ENCODE measurements at places on chromosomes 11 and 22.
A peak's percentile ranks its signal among the peaks of the same experiment; 100 is the strongest.

- DNase-seq, result no peak
Observed at GRCh38 chr11:117855186-117855845, 21.1 kb downstream of the FXYD6 start.

- no peak for DNase-seq
Observed at GRCh38 chr11:112611771-112612170, 349.4 kb upstream of the NCAM1 start.

GRCh38 chr11:46407635-46408034 lies 16.1 kb upstream of the CHRM4 start:
- DNase-seq, result no peak

DNA sequence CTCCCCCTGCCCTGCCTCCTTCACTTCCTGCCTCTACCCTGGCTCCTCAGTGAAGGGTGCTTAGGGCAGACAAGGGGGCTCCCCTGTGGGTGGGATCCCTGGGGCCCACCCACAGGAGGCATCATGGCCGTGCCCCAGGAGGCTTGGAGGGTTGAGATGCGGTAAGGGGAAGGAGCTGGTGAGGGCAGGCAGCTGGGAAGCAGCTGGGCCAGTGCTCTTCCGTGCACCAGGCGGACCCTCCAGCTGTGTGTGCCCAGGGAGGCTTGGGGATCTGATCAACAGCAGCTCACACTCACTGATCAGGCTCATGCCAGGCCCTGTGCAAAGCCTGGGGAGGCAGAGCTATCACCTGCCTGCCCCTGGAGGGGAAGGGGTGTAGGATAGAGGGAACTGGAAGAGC lies 59.3 kb upstream of the TTLL12 start:
- DNase-seq, result no peak

DNA sequence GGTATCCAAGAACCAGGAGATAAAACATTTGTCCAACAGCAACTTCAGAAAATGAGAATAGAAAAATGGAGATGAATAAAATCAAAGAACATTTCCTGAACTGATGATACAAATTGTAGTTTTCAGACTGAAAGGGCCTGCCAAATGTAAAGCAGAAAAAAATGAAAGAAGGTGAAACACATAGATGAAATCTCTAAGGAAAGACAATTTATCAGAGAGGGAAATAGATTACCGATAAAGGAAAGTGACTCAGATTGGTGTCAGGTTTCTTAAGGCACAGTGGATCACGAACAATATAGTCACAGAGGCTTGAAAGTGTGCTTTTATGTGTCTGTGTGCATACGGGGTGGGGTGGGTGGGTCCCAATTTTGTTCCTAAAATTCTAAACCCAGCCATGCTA lies 4.1 kb upstream of the STT3A start:
- DNase-seq, result no peak

DNA sequence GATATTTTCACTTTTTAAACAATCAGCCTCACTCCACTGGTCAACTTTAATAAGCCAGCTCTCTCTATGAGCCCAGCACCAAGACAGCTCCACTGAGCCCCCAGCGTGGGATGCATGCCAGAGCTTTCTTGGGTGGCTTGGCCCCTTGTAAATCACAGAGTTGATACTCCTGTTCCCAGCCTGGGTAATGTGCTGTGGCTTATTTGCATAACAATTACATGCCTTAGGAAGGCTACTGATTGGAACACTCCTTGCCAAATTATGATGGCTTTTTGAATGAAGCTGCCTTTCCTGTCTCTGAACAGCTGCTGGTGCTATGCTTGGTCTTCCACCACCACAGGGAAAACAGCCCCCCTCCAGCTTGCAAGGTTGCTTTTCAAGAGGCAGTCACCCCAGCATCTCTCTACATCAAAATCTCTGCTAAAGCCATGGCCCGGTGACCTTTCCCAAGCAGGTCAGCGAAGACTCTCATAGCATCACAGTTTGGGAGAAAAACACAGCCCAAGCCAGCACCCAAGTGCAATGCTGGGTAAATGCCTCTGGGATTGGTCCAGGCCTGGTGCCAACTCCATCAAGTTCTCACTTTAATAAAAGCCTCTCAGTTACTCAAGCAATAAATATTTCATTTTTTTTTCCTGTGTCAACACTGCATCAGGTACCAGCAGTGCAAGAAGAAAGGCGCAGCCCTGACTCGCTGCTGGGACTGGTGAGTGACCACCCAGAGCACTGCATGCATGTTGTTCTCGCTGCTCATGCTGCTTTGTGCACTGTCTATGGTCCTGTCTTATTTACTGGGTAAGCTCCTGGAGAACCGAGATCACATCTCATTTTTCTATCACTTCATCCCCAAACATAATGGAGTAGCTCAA lies 549.3 kb downstream of the OPCML start:
- DNase-seq, result peak; percentile 42

DNA sequence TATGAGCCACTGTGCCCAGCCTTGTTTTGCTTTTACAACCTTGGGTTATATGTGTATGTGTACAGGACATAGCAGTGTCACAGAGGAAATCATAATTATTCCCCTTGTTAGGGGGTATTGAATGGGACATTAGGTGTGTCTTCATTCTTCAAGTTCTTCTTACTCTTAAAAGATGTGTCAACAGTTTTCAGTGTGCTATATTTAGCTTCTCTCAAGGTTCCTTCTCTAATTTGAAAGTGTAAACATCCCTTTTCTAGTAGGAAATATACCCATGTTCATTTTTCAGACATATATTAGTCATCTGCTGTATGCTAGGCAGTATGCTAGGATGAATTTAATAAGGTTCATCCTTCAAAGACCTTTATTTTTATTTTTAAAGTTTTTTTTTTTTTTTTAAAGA lies 17.1 kb downstream of the PCF11 start:
- DNase-seq, result no peak

All from NCI-H1092 treated with DMSO at 0.1 percent for 48 hours (cell line).